ENCODE measurements at places on chromosomes 6 and 20.

DNA sequence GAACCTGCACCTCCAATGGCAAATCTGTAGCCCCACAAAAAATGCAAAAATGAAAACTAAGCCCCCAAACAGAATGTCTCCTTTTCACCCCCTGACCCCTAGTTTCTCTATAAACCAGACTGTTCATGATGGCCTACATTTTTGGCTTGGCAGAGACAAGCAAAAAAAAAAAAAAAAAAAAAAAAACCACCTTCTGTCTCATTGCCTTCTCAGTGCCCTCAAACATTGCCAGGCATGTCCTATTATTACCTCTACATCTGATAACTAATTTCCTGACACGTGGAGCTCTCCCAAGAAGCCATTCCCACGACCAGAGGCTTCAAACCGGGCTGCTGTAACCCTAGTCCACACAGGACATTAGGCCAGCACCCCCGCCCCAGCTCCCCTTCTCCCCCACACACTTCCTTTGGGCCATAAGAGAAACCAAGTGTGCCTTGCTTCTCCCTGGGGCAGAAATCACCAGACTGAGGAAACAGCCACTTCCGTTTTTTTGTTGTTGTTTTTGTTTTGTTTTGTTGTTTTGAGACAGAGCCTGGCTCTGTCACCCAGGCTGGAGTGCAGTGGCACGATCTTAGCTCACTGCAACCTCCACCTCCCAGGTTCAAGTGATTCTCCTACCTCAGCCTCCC is 65.4 kb downstream of the GPR6 start:
- no peak for DNase-seq

GRCh38 chr20:7742479-7742878 is 197.8 kb downstream of the HAO1 start:
- DNase-seq = no peak

DNA sequence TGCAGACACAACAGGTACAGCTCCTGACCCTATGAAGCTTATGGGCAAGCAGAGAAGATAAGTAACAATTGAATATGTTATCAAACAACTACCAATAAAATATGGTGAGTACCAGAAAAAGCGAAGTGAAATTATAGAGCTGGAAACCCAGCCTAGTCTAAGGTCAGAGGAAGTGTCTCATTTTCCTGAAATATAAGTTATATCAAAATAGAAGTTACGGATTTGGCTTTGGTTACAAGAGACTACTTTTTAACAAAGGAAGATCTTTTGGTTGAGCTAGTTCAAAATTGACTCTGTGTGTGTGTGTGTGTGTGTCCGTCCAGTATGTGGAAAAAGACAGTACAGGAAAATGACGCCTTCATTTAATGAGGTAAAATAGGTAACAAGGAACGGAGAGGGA is 8.9 kb downstream of the STX11 start:
- DNase-seq = no peak

- no peak for DNase-seq
Measured at GRCh38 chr20:55143601-55144000, 668.2 kb downstream of the DOK5 start.

DNA sequence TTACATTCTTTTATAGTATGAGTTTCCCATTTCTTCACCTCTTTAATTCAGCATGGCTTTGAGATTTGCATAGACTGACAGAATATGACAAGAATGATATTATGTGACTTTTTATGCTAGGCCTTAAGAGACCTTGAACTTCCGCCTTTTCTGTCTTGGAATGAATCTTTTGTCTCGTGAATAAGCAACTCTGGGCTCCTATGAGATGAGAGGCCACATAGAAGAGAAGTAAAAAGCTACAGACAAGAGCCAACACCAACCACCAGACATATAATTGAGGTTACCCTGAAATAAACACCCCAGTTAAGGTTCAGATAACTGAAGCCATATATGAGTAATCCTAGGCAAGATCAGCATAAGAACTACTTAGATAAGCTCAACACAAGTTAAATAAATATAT is 600.8 kb downstream of the MEI4 start:
- no peak for DNase-seq

DNA sequence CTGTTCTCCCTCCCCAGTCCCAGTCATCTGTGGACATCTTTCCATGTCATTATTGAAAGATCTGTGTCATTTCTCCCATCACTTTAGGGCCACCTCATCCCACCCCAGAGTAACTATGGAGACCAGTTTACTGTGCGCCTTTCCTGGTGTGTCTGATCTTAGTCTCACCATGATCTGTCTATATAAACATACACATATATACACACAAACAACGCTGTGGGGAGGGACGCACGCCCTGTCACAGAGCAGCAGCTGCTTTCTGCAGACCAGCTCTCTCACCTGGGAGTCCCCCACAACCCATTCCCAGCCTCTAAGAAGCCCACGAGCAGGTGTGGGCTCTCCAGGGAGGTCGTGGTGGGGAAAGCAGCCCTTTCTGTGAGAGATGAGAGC is 68.1 kb upstream of the TOX2 start:
- DNase-seq = no peak

- no peak for DNase-seq
Measured at GRCh38 chr20:53922901-53923314, 147.5 kb downstream of the BCAS1 start.

DNA sequence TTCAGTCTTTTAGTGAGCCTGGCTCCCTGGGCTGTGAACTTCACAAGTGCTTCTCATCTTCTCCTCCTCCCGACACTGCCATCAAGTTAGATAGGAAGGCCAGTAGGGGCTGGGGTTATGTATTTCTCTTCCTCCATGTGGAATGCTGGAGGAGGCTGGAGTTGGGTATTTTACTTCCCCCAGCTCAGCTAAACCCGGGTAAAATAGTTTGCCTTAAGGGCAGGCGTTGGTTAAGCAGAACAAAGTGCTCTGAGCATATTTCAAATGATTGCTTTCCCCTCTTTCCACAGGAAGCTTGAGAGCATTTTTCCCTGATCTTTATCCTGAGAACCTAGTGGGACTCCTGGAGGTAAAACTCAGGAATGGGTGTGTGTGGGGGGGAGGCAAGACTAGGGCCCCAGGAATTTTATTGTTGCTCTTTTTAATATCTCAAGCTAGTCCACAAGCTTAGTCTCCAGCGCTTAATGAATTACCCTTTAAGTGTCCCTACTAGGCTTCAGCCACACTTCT is 16.9 kb upstream of the SUPT3H start:
- DNase-seq = no peak

- no peak for DNase-seq
Measured at GRCh38 chr6:44203955-44204354, 12.8 kb upstream of the MYMX start.

GRCh38 chr6:33772082-33772830 is 16.7 kb downstream of the LEMD2 start:
- no peak for DNase-seq

GRCh38 chr20:10580700-10581099 is 93.1 kb downstream of the JAG1 start:
- DNase-seq = no peak

DNA sequence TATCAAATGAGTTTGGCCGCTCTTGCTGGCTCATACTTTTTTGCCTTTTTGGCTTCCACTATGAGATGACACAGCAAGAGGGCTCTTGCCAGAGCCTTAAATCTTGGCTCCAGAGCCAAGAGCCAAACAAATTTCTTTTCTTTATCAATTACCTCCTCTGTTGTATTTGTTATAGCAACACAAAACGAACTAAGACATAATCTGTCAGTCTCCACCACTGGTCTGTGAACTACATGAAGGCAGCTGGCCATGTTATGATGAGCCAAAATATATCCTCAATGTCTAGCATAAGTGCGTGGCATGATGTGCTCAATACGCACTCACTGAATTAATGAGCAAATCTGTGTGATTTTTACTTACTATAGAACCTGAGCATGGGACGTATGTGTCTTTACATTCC is 220.0 kb upstream of the ZNF217 start:
- DNase-seq = no peak

DNA sequence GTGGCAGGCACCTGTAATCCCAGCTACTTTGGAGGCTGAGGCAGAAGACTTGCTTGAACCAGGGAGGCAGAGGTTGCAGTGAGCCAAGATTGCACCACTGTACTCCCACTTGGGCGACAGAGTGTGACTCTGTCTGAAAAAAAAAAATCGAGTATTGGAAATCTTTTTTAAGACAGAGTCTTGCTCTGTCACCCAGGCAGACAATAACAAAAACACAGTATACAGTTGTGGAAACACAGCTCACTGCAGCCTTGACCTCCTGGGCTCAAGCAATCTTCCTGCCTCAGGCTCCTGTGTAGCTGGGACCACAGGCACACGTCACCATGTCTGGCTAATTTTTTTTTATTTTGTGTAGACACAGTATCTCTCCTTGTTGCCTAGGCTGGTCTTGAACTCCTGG is 15.0 kb downstream of the NANP start:
- no peak for DNase-seq

- no peak for DNase-seq
Measured at GRCh38 chr6:137271245-137272183, 52.3 kb upstream of the IFNGR1 start.

GRCh38 chr6:163745536-163746400 is 331.2 kb downstream of the QKI start:
- DNase-seq = peak; percentile 84

DNA sequence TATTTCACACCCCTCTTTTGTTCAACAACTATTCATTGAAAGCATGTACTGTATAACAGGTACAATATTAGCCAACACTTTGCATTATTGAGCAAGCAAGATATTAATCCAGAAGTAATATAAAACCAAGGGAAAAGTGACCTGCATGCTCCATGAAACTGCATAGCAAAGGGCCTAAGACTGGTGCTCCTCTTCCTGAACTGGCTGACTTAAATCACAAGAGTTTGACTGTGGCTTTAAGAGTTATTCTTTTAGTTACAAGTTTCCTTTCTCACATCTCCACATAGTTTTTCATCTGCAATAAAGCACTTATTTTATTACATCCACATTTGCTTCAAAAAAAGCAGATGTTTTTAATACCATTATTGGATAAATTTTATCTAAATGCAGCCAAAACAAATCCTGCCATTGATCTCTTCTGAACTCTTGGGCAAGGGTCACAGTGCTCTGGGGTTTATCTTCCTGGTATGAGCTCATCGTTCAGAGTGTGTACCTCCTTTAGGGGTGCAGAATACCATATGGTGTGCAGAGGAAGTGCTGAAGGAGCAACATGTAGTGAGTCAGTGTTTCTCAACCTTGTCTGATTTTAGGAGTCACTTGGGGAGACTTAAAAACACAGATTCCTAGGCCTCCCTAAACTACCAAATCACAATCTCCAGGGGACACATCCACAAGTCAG is 1225.9 kb upstream of the MAP3K7 start:
- DNase-seq = no peak

DNA sequence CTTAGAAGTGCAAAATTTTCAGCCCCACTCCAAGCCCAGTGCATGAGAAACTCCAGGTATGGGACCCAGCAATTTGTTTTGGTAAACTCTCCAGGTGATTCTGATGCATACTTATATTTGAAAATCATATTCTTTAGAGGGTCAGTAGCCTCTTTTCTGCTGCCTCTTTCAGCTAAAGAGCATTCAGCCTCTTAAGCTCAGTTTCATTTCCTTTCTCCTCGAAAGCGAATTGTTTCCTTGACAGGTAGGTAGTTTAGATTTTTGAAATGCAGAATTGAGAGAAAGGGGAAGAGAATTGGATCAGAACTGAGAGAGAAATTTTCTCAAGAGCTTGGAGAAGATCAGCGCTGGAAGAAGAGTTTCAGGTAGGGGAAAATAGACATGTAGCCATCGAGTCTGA is 995.8 kb upstream of the FLRT3 start:
- no peak for DNase-seq

GRCh38 chr20:4038047-4038459 is 22.7 kb upstream of the RNF24 start:
- no peak for DNase-seq

GRCh38 chr6:1635305-1636010 is 25.7 kb downstream of the FOXC1 start:
- no peak for DNase-seq

DNA sequence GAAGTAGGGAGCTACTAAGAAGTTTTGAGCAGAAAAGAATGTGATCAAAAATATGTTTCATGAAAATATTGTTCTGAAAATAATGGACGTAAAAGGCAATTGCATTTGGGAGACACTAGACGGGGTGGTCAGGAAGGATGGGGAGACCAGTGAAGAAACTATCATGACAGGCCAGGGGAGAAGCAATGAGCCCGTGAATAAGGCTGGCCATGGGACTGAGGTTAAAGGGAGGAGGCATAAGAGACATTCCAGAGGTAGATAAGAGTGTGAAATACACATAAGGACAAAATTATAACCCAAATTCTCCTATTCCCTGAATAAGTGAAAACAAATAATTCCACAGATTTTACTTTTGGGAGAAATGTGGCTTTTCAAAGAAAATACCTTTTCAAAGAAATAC is 51.7 kb downstream of the MARCKS start:
- DNase-seq = no peak

DNA sequence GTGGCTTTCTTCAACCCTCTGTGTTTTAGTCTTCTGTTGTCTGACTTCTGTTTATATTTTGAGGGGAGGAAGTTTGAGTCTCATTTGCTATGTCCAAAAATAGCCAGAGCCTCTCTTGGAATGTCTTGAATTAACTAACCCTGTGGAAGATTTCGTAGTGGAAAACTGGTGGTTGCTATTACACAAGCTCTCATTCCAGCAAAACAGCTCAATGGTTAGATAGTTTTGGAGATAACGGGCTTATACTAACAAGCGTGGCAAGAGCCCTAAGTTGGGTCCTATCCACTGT is 1.6 kb downstream of the CCN2 start:
- no peak for DNase-seq

DNA sequence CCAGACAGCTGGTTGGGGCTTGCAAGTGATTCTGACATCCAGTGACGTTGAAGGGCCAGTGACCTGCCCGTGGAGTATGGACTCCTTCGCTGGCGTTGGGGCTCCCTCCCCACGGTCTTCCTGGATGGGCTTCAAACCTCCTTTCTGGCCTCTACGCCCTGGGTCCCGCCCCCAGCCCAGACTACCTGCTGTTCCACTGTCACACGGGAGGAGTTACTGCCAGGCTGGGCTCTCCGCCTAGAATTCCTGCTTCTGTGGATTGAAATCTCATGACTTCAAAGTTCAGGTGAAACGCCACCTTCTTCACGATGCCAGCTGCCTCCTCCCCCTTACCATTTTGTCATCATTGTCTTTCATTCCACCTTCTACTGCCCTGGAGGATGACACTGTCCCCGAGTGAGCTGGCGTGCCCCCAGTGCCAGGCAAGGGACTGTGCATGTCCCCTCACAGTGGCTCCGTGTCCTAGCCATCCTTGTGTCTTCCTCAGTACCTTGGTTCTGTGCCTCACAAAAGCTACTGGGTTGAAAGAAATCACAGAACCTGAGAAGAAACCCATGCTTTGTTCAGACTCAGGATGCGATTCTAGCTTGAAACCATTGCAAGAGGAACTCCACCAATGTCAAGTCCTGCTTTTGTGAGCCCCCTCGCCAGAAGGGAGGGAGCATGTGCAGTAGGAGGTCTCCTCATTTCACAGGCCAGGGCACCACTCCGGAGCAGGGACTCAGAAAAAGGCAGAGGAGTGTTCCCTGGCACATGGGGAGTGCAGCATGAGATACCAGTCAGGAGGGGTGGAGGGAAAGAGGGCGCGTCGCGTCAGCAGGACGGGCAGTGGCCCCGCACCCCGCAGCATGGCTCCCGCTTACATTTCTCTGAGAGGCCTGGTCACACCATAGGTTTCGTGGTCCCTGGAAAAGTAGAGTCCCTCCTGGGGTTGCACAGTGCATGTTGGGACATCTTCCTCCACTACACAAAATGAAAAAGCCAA is 11.0 kb upstream of the IRF4 start:
- DNase-seq = no peak

Measured in AG04449 (cell line).